Panc1 (cell line): ENCODE measurements at places on chromosomes 13 and 19. TPM values are rescaled to one million over a fixed set of nuclear protein-coding genes. Genes with fewer than 3 reads are reported as not detected.

DNA sequence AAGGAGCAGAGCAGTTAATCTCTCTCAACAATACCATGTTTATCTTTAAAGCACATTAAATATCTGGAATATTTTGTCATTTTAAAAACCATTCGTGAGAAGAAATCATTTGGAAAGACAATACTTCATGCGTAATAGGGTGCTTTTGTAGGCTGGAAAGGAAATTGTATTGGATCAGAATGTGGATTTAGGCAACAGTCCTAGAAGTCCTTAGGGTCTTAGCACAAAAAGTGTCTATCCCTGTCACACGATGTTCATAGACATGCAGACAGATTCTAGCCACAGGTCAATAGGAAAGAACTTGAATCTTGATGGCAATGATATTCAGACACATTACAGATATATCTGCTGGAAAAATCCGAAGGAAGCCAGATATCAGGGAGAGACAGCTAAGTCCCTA is 156.0 kb downstream of the KCTD12 start:
- no peak for DNase-seq

The NLRP4 gene
- total RNA-seq: not detected

GRCh38 chr19:1725100-1726064 is 27.9 kb upstream of the ONECUT3 start:
- DNase-seq: no peak

The THSD1 gene
- total RNA-seq: 3.3 TPM

GRCh38 chr19:13629687-13630357 is 123.5 kb upstream of the CACNA1A start:
- no peak for DNase-seq

The ACP7 gene
- total RNA-seq: 10.3 TPM

GRCh38 chr13:42526276-42526675 is 47.7 kb upstream of the TNFSF11 start:
- DNase-seq: no peak

- DNase-seq: no peak
Measured at GRCh38 chr13:110399801-110400200, 92.7 kb downstream of the COL4A2 start.

The OR7D2 gene
- not detected for total RNA-seq

GRCh38 chr13:101474419-101474957 is 22.0 kb downstream of the ITGBL1 start:
- DNase-seq: no peak

GRCh38 chr13:70087247-70087646 is 20.4 kb upstream of the ATXN8OS start:
- DNase-seq: no peak

GRCh38 chr19:54352041-54352440 is 12.7 kb downstream of the LAIR1 start:
- no peak for DNase-seq

The FXYD1 gene
- not detected for total RNA-seq

- no peak for DNase-seq
Measured at GRCh38 chr13:51035978-51036377, 75.1 kb downstream of the C13orf42 start.

DNA sequence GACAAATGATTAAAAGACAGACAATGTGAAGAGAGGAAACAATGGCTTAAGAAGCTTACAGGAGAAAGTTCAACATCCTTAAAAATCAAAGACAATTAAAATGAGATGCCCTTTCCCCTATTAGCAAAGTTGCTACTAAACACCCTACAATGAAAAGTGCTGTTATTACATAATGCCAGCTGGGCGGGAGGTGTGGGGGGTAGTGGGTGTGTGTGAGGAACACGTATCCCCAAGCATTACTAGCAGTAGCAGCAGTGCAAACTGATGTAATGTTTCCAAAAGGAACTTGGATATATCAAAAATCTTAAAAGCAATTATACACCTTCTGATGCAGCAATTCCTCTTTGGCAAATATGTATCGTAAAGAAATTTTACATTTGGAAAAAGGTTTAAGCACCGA is 70.9 kb downstream of the PEG3 start:
- no peak for DNase-seq

DNA sequence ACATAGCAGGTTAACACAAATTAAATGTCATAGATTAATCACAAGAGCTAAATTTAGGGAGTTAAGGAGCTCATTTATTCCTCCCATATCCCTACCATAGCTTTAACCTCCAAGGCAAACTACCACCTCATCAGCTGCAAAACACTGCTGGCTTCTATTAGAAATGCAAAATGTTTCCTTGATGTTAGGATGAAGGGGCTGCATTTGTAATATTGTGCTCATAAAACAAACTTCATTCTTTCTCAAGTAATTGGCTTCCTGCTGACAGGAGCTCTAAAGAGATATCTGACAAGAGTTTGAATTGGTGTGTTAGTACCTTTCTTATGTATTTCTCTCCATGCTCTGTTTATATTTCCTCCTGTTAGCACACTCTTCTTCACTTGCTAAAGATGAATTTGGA is 152.1 kb downstream of the OLFM4 start:
- no peak for DNase-seq

GRCh38 chr13:45109102-45109720 is 11.1 kb upstream of the GTF2F2 start:
- no peak for DNase-seq

DNA sequence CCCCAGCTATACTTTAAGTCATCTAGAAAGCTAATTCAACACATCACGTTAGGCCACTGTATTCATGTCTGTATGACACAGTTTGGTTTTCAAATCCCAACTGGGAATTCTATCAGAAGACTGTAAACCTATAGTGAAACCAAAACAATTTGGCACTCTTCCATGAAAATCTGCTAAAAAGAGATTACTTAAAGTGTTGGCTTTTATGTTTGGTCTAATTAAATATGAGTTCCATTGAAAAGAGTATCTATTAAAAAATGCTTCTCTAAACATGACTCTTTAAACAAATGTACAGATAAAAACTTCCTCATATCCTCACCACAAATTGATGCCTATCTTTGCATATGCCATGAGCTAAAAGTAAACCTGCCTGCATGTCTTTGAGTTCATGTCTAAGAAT is 25.4 kb downstream of the PCDH9 start:
- DNase-seq: no peak

DNA sequence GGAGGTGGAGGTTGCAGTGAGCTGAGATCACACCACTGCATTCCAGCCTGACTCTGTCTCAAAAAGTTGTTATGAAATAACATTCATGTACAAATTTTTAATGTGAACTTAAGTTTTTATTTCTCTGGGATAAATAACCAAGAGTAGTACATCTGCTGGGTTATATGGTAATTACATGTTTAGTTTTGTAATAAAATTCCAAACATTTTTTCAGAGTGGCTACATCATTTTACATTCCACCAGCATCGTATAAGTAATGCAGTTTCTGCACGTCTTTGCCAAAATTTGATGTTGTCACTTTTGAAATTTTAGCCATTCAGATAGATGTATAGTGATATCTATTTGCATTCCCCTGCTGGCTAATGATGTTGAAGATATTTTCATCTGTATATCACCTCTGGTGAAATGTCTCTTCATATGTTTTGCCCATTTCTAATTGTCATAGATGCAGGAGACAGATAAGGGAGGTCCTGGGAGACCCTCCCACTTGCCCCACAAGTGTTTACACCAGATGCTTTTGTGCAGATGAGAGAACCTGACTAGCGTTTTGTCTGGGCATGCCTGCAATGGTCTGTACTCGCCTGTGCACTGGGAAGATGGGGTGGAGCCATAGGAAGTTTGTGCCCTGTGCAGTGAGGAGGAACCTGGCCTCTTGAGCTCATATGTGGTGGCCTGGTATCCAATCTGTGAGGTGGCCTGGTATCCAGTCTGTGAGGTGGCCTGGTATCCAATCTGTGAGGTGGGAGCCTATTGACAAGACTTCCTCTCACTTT is 12.7 kb upstream of the KBTBD6 start:
- DNase-seq: no peak

DNA sequence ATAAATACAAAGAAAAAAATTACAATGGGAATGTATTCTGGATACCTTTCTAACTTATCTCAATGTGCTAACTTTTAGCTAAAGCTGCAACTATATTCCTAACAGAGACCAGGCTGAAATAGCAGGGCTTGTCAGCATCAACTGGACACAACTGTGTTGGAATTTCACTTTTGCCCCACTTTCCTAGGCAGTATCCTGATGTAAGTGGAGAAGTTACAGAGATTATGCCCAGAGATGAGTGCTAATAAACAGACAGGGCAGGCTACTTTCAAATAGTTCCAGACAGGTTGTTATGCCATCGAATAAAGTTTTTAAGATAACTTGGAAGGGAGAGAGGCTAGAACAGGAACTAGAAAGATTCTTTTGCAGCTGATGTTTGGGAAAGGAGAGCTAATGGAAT is 201.9 kb downstream of the KCTD12 start:
- DNase-seq: no peak

- DNase-seq: no peak
Measured at GRCh38 chr13:92838786-92839185, 387.8 kb upstream of the GPC6 start.

GRCh38 chr19:50512999-50513745 is 541 bp downstream of the ASPDH start:
- DNase-seq: no peak

GRCh38 chr13:39602277-39602613 is 748 bp downstream of the LHFPL6 start:
- DNase-seq: no peak

GRCh38 chr13:39536906-39537305 is 66.1 kb downstream of the LHFPL6 start:
- no peak for DNase-seq

- no peak for DNase-seq
Measured at GRCh38 chr13:33326246-33326645, 40.7 kb upstream of the STARD13 start.

GRCh38 chr13:53064731-53065130 is 36.1 kb downstream of the OLFM4 start:
- no peak for DNase-seq

DNA sequence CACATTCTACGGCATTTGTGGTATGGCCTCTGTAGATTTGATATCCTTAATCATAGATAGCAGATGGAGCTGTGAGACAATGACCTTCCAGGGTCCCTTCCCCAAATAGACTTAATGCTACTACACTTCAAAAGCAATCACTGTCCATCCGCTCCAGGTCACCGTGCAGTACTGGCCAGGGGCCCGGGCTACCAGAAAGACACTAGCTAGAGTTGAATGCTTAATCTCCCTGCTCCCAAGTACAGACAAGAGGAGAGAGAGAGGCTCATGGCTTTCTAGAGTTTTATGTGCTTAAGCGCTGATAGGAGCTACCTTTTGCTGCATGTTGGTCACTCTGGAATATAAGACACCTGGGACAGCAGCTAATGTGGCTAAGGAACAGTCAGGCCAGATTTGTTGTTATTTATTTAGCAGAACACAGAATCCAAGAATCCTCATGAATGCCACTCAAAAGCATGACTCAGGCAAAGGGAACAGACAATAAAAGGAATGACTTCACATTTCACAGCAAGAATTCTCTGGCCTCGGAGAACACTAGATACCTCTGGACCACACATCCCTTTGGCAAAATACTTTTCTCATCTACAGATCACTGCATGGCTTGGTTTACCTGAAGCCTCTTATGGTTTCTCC is 165.0 kb downstream of the LACC1 start:
- DNase-seq: no peak

DNA sequence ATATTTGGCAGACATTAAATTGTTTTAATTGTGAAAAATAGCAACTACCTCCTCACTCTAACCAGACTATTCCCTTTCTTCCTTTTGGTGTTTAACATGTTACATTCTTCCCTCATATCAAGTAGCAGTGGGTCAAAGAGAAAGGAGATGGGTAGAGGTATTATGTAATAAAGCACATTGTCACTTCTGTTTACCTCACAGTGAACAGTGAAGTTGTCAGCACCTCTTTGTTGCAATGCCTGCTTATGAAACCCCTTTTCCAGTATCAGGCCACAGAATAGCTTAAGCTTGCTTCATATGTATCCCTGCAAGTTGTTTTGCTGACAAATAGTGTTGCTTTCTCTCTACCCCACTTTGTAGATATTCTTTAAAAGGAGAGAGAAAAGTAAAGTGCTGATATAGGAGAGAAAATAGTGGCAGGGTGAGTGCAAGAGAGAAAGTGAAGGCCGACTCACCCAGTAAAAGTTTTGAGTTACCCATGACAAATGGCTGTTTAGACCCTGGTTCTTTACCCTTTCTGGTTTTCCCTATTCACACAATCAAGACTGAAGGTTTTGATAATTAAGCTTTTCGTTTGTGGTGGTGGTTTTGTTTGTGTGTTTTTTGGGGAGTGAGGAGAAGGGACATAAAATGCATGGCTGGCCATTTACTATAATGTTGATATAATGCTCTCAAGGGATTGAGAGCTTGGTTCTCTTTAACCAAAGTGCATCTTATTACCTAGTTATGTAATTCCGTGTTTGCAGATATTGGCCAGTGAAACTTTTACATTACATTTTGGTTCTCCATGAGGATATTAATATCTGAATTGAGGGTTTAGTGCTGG is 3.7 kb downstream of the ITM2B start:
- no peak for DNase-seq

DNA sequence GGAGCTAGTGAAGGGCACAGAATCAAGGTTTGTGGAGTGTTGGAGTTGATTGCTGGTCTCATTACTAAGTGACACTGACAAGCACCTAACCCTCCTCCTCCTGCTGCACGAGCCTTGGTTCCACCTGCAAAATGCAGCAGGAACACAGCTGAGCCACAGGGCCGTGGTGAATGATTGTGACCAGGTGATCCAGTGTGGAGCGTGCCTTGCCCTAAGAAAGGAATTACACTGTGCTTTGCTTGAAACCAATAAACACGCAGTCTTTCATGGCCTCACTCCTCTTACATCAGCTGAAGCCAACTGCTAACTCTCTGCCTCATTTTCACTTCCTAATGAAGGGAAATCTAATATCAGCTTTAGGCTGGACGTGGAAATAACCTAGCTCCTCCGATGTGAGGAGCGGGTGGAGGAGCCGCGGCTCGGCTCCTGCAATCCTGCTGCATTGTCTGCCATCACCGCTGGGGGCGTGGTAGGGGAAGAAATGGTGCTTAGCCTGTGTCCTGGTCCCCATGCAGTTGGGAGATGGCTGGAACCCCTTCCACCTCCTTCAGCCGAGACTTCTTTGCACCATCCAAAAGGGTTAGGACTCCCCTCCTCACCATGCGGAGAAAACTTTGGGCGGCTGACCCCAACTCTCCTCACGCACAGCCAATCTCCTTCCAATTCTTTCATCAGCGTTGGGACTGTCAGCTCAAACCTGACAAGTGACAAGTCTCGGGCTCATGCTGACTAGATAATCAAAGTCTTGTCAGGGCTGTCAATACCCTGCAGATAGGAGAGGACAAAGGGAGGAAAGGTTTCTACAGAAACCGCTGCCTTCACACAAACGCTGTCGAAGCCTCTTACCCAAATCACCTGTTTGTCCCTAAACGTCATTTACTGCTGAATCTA is 427.9 kb downstream of the ZNF536 start:
- no peak for DNase-seq

- no peak for DNase-seq
Measured at GRCh38 chr13:52449331-52450011, 963 bp downstream of the VPS36 start.

DNA sequence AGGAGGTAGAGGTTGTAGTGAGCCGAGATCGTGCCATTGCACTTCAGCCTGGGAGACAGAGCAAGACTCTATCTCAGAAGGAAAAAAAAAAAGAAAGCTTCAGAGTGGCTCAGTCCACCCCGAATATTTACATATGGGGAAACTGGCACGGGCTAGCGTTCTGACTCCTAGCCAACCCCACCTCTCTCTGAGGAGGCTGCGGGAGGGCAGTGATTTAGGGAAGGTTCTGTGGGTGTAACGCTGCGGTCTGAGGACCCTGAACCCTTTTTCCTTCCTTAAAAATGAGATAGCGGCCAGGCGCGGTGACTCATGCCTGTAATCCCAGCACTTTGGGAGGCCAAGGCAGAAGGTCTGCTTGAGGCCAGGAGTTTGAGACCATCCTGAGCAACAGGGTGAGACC is 5.0 kb downstream of the LRRC25 start:
- DNase-seq: no peak

GRCh38 chr13:97574926-97575325 is 141.0 kb downstream of the RAP2A start:
- peak; percentile 47 for DNase-seq
